ENCODE measurements at places on chromosomes 7 and 10. TPM values are rescaled to one million over a fixed set of nuclear protein-coding genes. Genes with fewer than 3 reads are reported as not detected.

GRCh38 chr7:117728890-117729624 lies 144.2 kb downstream of the CTTNBP2 start:
- DNase-seq: no peak

GRCh38 chr10:97861924-97862323 lies 12.3 kb downstream of the GOLGA7B start:
- no peak for DNase-seq

DNA sequence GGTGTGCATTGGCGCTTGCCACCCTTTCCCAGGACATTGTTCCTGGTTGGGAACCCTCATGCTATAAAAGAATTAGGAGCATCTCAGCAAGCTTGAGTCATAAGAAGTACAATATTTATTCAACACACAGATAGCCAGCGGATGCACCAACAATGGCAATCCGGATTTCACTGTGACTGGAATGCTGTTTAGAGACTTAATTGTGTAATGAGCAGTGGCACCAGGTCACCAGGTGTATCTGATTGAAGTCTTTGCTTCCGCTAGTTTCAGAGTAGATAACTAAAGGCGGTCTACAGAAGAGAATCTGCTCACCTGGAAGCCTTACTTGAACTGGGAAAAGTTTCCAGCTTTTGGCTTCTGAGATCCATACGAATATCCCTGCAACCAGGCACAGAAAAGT lies 772.3 kb upstream of the GHITM start:
- no peak for DNase-seq

DNA sequence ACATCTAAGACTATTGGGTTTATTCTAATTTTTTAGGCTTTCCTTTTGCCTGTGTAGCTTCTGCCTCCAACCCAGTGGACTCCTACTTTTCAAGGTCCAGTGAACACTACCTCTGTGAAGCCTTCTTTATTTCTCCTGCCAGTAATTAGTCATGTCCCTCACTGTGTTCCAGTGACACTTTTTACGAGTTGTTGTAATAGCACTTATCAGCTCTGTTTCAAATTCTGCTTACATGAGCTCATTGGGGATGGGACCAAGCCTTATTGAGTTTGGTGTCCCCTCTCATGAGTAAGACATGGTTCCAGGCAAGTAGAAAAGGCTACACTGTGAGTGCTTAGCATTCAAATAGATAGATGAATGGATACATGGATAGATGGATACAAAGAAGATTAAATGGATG lies 184.6 kb downstream of the HIBADH start:
- no peak for DNase-seq

DNA sequence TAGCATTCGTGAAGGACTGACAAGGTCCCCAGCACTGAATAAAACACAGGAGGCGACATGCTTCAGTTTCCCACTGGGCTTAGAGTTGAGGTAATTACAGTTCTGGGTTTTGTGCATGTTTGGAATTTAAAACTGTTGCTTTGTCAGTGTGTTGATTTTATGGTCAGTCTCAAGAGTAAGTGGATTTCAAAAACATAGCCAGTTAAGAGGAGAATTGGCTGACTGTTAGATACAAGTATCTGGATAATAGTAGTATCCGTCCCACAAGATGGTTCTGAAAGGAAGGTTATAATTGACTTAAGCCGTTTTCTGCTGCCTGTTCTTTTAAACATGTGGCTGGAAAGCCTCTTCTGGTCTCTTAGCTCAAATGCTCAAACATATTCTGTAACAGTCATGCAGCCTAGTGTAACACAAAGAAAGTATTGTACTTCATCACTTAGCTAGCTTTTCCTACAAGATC lies 170.9 kb downstream of the POLR1F start:
- DNase-seq: no peak

DNA sequence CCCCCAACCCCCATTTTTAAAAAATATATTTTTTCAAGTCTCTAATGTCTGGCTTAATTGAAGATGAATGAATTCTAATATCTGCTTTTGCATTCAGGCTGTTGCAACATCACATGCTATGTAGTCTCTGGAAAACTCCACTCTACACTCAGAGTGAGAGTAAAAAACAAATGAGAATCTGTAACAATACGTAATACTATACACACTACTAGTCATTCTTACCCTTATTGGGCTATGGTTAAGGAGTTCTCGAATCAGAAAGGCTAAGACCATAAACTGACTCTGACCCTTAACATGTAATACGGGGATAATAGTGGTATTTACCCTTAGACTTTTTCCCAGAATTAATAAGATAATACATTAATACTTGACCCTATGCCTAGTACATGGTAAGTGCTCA lies 42.9 kb upstream of the TMEM168 start:
- no peak for DNase-seq

The LIPM gene
- not detected for total RNA-seq

- no peak for DNase-seq
Measured at GRCh38 chr10:120473593-120473992, 16.6 kb downstream of the PLPP4 start.

DNA sequence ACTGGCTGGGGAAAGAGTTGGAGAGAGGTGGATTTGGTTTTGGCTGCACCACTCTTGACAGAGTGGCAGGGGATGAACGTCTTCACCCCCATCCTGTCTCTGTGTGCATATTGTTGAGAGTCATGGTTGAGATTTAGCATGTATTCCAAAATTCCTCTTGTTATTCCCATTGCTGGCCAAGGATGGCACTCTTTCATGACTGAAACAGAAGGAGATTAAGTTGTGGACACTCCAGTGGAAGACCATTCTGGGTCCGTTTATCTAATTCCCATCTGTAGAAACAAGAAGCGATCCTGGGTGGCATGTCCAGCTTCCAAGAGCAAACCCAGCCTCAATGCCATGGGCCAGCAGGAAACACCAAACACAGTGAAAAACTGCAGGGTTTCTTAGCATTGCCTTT lies 469.0 kb upstream of the IGFBP3 start:
- DNase-seq: no peak

DNA sequence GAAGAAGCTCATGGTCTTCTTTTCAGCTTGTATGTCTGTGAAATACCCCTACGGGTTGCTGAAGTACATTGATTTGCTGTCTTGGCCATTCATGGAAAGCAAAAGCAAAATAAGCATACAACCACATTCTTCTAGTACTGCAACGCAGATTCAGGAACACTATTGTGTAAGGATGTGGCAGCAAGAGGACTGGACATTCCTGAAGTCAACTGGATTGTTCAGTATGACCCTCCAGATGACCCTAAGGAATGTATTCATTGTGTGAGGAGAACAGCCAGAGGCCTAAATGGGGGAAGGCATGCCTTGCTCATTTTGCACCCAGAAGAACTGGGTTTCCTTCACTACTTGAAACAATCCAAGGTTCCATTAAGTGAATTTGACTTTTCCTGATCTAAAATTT lies 133.4 kb upstream of the ANKRD1 start:
- no peak for DNase-seq

- DNase-seq: no peak
Measured at GRCh38 chr10:91349381-91349780, 60.8 kb upstream of the HECTD2 start.

All from esophagus squamous epithelium (tissue), 5 donors.